ENCODE measurements at places on chromosomes 2 and 18. TPM values are rescaled to one million over a fixed set of nuclear protein-coding genes. Genes with fewer than 3 reads are reported as not detected.

DNA sequence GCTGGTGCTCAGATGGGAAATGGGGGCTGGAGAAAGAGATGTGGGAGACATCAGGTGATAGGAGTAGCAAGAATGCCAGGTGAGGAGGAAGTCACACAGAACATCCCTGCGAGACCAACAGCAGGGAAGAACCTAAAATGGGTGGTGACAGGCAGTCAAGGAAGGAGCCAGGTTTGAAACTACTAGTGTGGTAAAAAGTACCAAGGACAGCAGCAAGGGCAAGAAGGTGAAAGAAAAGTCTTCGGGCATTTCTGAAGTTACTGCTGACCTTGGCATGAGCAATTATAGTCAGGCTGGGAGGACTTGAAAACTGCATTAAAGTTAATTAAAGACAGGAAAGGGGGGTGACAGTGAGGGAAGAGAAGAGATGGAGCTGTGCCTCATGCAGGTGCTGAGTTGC, 410.4 kb downstream of the RAD51AP2 start:
- no peak for DNase-seq

DNA sequence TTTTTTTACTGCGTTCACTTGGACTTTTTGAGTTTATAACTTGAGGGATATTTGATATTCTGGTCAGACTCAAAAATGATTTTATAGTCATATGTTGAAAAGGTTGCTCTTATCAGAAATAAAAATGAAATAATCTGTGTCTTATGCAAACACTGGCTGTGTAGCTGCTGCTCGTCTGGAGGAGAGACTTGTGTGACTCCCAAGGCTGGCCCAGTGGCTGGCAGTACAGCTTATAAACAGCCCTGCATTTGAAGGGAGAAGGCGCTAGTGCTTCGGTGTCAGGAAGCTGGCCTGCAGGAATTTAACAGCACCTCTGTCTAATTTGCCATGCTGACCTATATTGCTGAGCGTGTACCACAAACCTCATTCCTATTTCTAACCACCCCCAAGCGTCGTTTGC, 74.5 kb downstream of the ASAP2 start:
- peak; percentile 39 for DNase-seq

DNA sequence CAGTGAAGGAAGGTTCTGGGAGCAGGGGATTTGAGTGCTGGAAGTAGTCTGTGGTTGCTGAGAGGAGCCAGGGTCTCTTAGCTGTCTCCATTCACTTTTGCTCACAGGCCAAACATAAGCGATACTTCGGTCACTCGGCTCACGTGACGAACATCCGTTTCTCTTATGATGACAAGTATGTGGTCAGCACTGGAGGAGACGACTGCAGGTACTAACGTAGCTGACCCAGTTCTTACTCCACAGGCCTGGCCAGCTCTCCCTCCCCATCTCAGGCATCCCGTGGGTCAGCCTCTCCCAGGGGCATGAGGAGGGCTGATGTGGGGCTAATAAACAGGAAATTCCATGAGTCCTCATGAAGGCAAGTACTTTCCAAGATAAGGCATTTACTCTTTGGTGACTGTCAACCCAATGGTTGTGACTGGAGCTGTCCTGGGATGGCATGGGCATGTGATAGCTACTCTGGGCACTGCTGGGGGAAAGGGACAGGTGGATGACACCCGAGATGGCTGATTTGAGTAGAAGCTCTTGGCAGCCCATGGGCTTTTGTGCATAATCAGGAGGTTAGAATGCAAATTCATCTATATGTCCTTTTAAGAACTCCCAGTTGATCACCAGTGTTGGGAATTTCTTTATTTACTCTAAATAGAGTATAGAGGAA, 81.6 kb downstream of the RTN4 start:
- DNase-seq: no peak

- no peak for DNase-seq
Observed at GRCh38 chr2:146130290-146130689, 1610.4 kb upstream of the ZEB2 start.

GRCh38 chr18:3595369-3596273, 145.6 kb downstream of the TGIF1 start:
- peak; percentile 43 for DNase-seq

GRCh38 chr2:201972621-201973255, 60.9 kb upstream of the FZD7 start:
- no peak for DNase-seq

DNA sequence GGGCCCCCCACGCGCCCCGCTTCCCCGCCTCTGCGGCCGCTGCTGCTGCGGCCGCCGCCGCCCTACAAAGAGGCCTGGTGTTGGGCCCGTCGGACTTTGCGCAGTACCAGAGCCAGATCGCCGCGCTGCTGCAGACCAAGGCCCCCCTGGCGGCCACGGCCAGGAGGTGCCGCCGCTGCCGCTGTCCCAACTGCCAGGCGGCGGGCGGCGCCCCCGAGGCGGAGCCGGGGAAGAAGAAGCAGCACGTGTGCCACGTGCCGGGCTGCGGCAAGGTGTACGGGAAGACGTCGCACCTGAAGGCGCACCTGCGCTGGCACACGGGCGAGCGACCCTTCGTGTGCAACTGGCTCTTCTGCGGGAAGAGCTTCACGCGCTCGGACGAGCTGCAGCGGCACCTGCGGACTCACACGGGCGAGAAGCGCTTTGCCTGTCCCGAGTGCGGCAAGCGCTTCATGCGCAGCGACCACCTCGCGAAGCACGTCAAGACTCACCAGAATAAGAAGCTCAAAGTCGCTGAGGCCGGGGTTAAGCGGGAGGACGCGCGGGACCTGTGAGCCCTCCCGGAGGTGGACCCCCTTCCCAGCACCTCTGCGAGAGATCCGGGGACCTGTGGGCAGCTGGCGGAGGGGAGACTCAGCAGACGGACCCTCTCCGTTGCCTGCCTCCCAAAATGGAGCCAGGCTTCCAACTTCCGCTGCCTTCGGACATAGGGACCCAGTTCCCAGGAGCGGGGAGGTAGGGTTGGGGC, 1.9 kb downstream of the SP5 start:
- DNase-seq: peak; percentile 90

DNA sequence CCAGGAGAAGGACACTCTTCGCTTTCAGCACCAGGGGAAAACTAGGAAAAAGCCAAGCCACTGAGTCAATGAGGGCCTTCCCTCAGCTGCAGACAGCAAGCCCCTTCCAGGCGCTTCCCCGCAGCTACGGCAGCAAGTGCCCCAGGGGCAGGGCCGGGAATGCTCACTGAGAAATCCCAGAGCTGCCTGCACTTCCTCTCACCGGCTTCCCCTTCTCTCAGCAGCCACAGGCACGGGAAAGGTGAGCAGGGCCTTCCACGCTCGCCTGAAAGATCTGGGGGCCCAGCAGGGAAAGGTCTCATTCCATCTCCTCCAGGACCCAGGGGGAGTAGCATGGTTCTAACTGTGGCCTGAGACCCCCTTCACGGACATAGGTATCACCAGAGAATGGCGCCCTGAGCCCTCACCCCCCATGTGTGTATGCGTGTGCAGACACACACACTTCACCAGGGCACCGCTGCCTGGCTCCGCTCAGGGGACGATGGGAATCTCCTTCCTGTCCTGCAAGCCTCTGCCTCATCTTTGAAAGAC, 29.6 kb upstream of the FOSL2 start:
- DNase-seq: no peak

DNA sequence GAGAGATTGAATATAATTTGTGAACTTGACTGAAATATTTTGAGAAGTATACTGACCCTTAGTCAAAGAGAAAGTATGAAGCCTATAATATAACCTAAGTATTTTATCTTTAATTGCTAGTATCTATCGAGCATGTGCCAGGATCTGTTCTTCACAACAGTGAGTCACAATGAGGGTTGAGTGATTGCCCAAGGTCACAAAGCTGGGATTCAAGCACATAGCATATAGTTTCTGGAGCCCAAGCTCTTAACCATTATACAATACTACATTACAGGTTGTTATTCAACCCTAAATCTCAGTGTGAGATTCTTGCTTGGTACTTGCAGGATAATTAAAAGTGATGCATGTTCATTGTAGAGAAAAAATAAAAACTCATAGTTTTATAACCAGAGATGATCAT, 97.2 kb downstream of the RAB3GAP1 start:
- no peak for DNase-seq

GRCh38 chr18:59478591-59478990, 119.5 kb upstream of the LMAN1 start:
- no peak for DNase-seq

DNA sequence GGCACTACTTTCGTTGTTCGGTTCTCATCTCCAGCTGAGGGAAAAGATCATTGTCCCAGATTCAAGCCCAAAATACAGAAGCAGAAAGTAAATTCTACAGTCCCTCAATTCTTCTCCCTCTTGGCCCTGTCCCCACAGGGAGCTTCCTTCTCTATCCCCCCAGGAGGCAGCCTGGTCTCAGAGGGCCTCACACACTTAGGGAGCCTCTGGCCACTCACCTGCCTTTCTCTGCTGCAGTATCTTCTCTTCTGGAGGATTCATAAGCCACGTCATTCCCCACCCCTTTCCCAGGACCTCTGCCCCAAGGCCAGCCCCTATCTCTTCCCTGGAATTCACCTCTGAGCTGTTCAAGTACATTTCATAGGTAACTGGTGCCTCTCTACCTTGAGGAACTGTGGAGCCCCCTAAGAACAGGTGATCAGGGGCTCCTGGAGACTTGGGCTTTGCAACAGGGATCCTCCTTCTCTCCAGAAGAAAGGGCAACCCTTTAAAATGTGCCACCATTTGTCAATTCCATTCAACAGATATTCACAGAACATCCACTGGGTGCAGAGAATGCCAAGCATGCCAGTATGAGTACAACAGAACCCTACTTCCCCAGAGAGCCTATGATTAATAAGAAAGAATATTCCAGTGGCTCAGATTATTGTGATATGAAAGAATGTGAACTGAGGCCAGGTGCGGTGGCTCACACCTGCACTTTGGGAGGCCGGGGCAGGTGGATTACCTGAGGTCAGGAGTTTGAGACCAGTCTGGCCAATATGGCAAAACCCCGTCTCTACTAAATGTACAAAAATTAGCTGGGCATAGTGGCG, 72.9 kb downstream of the CIB4 start:
- DNase-seq: no peak

DNA sequence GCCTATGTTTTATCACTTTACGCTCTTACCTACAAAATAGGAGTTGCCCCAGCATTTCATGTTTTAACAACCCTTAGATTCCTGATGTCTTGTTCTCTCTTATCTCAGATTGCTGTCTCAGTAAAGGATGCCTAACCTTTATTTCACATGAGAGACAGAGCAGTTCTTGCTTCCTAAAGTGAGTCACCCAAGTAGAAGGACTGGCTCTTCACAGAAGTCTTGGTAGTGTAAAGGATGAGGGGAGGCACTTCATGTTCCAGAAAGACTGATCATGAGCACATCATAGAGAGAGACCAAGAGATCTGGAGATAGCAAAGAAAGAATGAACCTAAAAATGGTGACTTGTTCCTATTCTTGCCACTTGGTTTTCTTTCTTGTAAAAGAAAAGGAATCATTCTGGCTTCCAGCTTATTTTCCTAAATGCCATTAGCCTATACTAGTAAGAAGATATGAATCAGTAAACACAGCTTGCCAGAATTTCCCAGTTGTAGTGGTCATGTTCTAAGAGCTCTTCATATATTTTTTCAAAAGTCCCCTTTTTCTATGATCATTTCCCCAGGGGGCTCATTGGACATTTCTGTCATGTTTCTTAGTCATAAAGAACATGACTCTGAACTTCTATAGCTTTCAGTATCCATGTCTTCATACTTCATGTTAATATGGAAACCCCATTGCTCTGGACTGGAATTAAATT, 54.9 kb downstream of the MAPRE2 start:
- no peak for DNase-seq

GRCh38 chr2:123692121-123692520, 333.0 kb upstream of the CNTNAP5 start:
- DNase-seq: no peak

GRCh38 chr2:12607971-12608370, 108.8 kb upstream of the TRIB2 start:
- DNase-seq: no peak

DNA sequence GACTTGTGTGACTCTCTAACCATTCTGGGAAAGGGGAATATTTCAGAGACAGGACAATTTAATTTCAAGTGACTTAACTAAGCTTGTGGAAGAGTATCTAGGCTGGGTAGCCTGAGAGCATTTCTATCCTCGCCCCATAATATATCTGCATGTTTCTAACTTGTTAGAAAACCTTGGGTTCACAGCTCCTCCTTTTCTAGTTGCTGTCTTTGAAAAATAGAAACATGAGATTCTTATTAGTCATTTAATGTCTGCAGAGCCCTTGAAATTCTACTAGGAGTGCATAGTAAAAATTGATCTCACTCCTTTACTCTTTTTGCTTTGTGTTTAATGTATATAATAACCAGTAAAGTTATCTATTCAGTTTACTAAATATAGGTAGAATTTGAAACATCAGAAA, 22.4 kb downstream of the CTLA4 start:
- no peak for DNase-seq

GRCh38 chr2:7899241-7899640, 782.6 kb upstream of the ID2 start:
- no peak for DNase-seq

GRCh38 chr18:77145364-77145901, 12.8 kb upstream of the MBP start:
- no peak for DNase-seq

DNA sequence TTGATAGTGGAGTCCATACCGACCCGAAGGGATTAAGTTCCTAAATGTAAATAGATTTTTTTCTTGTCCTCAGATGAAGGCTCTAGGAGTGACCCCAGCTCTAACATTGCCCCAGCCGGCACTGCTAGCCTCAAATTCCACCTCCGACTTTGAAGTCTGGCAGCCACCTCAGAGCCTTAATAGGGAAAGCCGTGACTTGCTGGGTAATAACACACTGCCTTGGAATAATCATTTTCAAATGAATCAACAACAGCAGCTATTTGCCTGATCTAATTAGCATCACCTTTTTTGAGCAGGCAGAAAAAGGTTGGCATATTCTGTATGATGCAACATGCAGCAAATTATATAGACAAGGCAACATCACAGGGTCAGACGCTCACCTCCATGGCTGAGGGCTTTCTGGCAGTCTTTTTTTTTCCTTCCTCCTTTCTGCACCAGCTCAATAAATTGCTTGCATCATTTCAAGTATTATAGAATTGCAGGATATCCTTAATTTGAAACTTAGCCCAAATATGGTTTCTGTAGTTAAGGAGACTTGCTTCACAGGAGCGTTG, 276.5 kb upstream of the ATP5MC3 start:
- no peak for DNase-seq

DNA sequence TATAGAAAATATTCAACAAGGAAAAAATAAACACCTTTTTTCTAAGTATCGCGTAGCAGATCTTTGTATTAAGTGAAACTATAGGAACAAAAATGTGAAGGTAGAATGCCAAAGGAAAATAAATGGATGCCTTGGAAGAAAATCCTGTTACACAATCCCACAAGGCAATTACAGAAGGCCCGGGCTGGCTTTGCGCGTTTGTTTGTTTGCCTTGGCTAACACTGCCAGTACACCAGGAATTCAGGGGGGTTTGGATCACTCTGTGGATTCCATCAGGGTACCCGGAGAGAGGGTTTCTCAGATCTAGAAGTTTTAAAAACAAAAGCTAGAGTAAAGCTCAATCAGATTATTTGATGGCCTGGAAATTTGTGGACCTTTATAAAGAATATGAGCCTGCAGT, 478.3 kb downstream of the FBXO15 start:
- DNase-seq: no peak

The SKA1 gene
- total RNA-seq: not detected

The ST8SIA3 gene
- total RNA-seq: not detected

The RPL37A gene
- total RNA-seq: 2,609 TPM

The CAPN14 gene
- 1.3 TPM for total RNA-seq

The FOXI3 gene
- not detected for total RNA-seq

The NEURL3 gene
- not detected for total RNA-seq

The ITGB6 gene
- 3.2 TPM for total RNA-seq

The G6PC2 gene
- not detected for total RNA-seq

The NAT8 gene
- total RNA-seq: not detected

The C1GALT1C1L gene
- total RNA-seq: not detected

Data from stomach (tissue), 19 donors.